Stimulated activated CD4-positive, alpha-beta T cell treated with anti-CD3 and anti-CD28 coated beads, Interleukin-4, amount 100 ng/mL, for 24 hours (primary cell): ENCODE measurements at places on chromosomes 5 and 9.

DNA sequence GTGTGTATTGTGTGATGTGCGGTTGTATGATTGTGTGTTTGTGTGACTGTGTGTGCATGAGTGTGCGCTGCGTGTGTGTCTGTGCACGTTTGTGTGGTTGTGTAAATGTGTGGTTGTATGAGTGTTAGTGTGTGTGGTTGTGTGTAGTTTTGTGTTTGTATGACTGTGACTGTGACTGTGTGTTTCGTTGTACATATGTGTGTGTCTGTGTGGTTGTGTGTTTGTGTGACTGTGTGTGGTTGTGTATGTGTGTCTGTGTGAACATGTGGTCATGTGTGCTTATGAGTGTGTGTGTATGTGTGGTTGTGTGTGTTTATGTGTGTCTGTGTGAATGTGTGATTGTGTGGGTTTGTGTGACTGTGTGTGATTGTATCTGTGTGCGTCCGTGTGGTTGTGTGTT, 197.8 kb downstream of the TTLL11 start:
- no peak for DNase-seq

DNA sequence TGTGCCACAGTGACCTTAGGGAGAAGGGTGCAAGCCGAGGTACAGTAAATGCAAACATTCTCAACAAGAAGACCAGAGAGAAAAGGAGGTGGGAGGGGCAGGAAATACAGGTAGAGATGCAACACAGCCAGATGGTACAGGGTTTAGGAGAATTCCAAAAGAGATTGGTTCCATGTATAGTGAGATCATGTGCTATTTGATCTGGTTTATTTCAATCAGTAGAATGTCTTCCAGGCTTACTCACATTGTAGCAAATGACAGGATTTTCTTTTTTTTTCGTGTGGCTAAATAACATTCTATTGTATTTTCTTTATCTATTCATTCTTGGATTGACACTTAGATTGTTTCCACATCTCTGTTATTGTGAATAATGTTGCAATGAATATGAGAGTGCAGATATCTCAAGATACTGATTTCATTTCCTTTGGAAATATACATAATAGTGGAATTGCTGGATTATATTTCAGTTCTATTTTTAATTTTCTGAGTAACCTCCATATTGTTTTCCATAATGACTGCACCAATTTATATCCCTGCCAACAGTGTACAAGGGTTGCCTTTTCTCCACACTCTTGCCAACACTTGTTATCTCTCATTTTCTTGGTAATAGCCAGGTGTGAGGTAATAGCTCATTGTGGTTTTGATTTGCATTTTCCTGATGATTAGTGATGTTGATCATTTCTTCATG, 107.8 kb upstream of the GAS1 start:
- no peak for DNase-seq

- DNase-seq, result no peak
These were observed 17.4 kb upstream of the PLEKHG4B start for GRCh38 chr5:74503-75109.

DNA sequence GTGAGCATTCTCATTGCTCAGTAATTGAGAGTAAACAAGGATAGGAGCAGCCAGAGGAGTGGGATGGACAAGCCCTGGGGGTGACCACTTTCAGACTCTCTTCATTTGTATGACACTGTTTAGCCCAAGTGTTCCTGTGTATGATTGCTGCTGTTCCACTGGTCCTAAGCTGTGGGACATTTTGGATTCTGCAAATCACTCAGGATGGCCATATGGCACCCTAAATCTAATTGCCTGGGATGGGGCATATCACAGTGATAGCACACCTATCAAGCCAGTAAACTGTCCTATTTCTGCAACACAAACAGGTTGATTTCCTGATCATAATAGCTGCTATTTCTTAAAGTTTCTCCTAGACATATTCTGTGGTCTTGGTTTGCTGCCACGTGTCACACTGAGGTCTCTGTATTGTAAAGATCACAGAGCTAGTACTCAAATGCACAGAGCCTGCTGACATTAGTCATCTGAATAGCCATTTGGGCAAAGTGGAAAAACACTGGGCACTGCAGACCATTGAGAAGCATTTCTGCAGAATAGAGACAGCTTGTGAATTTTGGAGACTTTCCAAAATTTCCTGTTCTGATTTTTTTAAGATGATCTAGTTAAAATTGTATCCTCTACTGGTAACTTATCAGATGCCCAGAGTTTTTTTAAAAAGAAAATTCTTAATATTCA, 320.2 kb downstream of the RFX3 start:
- DNase-seq, result no peak

DNA sequence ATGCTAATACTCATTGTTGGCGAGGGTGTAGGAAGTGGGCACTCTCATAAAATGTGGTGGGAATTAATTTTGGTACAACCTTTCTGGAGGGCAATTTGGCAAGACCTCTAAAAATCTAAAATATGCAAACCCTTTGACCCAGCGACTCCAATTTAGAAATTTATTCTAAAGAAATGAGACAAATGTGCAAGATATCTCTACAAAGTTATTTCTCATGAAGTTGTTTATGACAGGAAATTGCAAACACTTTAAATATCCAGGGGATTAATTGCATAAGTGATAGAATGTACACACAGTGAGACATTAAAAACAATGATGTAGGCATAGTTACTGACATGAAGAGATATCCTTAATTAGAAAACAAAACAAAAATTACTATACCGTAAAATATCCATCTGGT, 246.3 kb upstream of the MAP3K1 start:
- no peak for DNase-seq

DNA sequence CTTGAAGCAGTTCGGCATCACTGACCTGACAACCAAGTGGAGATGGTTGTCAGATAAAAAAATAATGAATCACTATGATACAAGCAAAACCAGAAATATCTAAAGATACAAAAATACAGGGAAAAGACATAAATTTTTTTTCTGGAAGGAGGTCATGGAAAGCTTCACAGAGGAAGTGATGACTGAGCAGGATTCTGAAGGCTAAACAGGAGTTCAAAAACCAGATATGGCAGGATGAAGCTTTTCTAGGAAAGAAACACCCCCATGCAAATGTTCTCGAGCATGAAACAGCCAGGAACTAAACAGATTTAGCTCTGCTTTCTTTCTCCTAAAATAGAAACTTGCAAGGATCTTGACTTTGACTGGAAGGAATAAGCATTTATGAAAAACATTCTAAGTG, 60.7 kb upstream of the IFNE start:
- no peak for DNase-seq

- DNase-seq, result no peak
These were observed 87.4 kb downstream of the THBS4 start for GRCh38 chr5:80122579-80122978.

DNA sequence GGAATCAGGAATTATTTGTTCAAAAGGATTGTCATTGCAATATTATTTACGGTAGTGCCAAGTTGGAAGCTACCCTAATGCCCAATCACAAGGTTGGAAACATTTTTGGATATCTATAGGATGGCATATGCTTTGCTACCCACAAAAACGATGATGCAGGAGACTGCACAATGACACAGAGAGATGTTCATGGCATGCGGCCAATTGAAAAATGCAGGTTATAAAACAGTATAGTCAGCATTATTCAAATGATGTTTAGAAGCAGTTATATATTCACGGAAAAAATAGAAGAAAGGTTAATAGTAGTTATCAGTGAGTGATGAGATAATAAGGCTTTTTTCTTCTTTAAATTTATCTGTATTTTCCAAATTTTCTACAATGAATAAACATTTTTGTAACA, 5.9 kb upstream of the ACSL6 start:
- no peak for DNase-seq

- DNase-seq, result no peak
These were observed 34.9 kb upstream of the FBN2 start for GRCh38 chr5:128572930-128573319.

GRCh38 chr5:96412868-96413449, 20.1 kb downstream of the PCSK1 start:
- no peak for DNase-seq

- no peak for DNase-seq
These were observed 499 bp downstream of the FBLL1 start for GRCh38 chr5:168529374-168530234.
